ENCODE measurements at places on chromosomes 1 and 21.

DNA sequence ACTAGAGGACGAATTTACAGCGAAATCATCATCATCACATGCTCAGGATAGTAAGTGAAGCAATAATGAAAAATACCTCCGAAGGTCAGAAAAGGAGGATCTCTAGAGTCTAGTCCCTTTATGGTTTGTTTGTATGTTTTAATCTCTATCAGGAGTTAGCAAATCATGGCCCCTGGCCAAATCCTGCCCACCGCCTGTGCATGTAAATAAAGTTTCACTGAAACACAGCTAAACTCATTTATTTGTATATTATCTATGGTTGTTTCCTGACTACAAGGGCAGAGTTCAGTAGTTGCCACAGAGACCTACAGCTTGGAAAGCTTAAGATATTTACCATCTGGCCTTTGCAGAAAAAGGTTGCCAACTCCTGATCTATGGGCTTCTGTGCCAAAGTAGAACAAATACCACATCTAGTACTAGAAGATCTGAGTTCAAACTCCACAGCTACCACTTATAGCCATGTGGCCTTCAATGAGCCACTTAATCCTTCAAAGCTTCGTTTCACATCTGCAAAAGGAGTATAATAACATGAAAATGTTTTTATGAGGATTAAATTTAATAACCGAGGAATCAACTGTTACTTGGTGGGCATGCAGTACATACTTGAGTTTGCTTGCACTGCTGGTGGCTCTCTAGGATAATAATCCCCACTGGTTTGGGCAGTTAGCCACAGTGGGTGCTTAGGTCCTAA is 94.0 kb upstream of the KIF26B start:
- DNase-seq: no peak

GRCh38 chr1:214349781-214350180 is 68.8 kb downstream of the SMYD2 start:
- DNase-seq: no peak

DNA sequence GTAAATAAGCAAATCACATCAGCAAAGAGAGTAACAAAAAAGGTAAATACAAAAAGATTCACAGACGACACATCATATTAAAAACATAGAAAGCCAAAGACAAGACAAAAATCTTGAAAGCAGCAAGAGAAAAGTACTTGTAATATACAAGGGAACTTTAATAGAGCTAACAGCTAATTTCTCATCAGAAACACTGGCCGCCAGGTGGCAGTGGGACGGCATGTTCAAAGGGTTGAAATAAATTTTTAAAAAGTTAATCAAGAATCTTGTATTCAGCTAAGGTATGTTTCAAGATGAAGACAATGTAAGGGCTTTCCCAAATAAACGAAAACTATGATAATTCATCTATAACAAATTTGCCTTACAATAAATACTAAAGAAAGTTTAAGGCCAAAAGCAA is 358.1 kb downstream of the LRRIQ3 start:
- DNase-seq: peak; percentile 4

DNA sequence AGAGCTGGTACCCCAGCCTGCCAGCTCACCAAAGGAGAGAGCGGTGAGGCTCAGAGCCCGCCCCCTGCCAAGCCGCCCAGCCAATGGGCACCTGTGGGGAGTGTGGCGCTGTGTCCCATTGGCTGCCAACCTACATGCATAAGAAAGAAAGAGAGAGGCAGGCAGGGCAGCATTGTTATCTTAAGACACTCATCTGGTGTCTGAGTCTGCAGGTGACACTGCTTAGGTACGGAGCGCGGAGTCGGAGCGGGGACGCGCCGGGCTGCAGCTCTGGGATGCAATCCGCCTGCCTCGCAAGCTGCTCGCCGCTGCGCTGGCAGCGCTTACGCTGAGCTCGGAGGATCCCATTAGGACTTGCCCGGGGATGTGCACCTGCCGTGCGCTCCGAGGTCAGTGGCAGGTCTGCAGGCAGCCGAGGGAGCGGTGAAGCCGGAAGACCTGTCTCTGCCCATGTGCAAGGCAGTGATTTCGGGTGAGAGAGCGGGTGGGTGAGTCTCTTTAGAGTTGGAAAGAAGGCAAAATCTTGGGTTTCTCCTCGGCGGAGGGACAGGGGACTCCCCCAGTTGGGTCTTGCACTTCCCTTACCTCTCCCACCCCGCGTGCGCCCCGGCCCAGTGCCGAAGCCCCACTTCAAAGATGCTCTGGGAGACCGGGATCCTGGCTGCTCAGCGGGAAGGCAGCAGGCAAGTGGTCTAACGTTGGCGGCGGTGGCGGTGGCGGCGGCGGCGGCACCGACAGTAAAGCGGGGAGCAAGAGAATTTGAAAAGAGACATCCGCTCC is at the start of gene BRINP2:
Gene BRINP2 (plus strand): TSS at position 203 of the 780 bp plus-strand sequence. CDS start 58,919 bp downstream, outside the sequence.
- DNase-seq: peak; percentile 5

DNA sequence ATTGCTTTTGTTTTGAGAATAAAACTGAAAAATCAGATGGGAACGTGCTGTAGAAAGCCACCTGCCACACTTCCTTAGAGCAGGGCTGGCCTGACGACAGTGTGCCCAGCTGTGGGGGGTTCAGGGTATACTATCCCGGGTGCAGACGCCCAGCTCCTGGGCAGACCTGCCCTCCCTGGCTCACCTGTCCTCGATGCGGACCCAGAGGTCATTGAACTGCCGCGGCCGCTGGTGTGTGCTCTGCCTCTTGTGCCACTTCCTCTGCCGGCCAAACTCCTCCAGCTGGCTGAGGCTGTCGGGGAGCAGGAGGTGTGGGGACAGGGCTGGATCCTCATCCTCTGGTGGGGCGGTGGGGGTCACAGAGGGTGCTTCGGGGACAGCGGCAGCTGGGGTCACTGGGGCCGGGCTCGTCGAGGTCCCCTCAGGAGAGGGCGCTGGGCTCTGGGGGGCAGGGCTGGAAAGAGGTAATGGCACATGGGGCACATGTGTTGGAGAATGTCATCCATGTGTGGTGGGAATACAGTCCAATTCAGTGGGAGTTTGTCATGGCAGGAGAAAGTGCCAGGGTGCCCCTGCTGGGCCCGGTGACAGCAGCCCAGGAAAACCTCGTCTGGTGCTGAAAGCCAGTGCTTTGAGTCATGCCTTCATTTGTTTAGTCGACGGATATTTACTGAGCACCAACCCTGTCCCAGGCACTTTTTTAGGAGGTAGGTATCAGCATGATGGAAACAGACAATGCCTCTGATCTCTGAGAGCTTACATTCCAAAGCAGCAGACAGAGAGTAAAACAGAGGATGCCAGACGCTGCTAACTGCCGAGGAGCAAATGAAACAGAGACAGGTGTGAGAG is 222.0 kb downstream of the TRABD2B start:
- DNase-seq: no peak

- DNase-seq: no peak
Observed at GRCh38 chr1:31488528-31488927, 75.5 kb downstream of the SERINC2 start.

DNA sequence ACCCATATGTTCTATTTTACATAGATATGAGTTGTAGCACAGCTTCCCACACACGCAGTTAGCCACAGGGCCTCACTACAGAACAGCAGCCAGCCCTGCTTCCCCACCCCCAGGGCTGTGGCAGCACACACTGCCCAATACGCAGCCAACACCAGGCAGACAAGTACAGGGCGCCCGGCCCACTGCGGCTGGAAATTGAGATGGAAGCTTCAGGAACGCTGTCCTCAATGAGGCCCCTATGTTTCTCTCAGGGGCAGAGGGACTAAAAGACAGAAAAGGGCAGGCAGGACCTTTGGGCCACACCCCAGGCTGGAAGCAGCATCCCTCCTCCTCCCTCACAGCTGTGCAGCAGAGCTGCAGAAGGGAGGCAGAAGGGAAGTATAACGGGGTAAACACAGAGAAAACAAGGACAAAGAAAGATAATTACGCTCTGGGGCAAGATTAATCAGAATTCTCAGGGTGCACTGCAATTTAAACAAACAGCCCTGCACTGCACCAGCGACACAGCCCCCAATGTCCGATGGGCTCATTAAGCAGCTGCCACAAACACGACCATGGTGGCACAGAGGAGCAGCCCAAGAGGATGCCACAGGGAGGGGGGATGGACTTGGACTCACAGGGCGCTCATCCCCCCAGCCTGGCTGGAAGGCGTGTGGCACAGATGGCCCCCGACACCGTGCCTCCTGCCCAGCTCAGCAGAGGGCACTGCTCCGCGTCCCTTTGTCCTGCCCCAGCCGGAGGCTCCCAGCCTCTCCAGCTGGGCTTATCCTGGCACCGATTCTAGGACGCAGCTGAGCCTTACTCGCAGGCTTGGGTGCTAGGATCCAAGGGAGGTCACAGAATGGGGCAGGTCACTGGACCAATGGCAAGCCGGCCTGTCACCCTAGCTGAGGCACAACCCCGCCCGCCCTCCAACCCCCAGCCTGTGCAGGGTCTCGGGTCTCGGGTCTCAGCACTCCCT is 14.2 kb downstream of the WDR4 start:
- no peak for DNase-seq

GRCh38 chr21:45749974-45750373 is 106.4 kb downstream of the PCBP3 start:
- DNase-seq: no peak

GRCh38 chr1:236240675-236241074 is 41.1 kb downstream of the ERO1B start:
- DNase-seq: no peak

DNA sequence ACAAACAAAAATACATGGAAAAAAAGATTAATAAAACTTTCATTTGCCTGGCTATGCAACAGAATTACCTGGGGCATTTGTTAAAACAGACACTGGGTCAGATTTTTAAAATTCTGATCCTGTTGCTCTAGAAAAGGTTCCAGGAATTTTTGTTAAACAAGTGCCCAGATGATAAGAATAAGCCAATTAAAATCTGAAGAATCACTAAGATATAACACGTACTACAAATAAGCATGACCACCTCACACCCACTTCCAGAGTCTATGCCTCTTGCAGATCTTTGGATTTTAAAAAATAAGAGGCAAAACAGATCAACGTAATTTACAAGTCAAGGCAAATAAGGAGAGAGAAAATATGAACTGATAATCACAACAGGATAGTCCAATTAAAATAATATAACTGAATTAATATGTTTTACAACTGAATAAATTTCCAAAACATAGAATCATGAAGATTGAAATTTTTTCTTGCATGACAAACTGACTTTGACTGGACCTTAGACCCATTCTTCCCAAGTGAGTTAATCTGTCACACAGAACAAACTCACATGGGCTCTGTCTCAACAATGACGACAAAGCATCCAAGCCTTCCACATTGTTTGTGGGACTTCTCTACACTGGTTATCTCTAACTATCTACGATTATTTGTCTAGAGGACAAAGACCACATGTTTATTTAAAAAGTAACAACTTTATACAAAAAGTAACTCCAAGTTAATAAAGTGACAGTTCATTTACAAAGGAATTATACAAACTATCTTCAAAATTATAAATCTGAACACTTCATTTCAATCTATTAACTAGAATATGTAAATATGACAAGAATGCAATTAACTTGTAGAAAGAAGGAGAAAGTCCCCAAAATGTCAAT is 56.9 kb downstream of the COP1 start:
- no peak for DNase-seq

DNA sequence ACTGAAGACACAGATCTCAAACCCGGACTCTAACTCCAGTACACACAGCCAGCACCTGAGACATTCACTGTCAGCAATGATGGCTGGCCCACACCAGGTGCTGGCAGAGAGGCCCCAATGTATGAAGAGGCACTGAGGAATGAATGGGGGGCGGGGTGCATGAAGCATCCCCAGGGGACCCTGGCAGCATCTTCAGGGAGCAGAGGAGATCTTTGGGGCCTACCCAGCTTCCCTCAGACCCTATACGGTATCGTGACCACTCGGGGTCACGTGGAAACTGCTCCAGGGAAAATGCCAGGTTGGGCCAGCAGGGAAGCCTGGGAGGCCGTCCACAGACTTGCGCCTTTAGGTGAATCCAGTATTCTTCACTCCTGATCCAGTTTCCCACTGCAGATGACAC is 84.3 kb downstream of the NPHP4 start:
- DNase-seq: no peak

GRCh38 chr1:44417351-44418021 is 12.4 kb downstream of the RNF220 start:
- peak; percentile 12 for DNase-seq

DNA sequence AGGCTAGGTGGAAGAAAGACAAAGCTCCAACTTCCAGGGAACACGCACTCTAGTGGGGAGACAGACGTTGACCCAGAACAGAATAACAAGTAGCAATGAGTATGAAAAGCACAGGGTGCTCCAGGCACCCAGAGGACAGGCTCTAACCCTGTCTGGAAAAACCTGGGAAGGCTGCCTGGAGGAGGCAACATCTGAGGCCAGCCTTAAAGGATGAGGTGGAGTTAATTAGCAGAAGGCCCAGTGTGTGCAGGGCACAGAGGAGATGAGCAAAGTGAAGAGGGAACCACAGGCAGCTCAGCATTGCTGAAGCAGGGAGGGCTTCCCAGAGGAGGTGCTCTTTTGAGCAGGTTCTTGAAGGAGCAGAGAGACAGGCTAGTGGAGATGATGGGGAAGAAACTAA is 126.7 kb upstream of the KLHDC7A start:
- no peak for DNase-seq

- no peak for DNase-seq
Observed at GRCh38 chr1:237065903-237066302, 23.9 kb downstream of the RYR2 start.

- DNase-seq: no peak
Observed at GRCh38 chr21:37043818-37044217, 29.1 kb downstream of the PIGP start.

DNA sequence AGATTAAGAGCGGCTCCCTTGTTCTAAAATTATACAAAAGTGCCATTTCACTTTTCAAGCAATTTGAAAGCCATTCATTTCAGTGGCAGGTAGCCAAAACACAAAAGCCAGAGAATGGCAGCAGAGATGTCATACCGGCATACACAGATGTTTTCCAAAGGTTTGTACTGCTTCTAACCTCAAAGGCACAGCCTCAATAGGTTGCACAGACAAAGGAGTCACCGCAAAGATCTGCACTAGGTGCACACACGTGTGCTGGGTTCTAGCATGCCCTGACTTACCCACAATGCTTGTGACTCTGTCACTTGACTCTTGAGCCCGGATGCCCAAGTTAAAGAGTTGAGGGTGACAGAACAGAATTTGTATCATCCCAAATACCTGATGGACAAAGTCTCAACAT is 448.9 kb upstream of the ADGRL2 start:
- DNase-seq: no peak

GRCh38 chr1:88140325-88140724 is 543.7 kb upstream of the PKN2 start:
- DNase-seq: no peak

All from stimulated activated naive CD8-positive, alpha-beta T cell treated with anti-CD3 and anti-CD28 coated beads, Interleukin-15, Interleukin-2, amounts not matched to agents 100 U/mL and 50 U/mL, for 24 hours (primary cell).